ENCODE measurements at places on chromosomes 11 and 22.

DNA sequence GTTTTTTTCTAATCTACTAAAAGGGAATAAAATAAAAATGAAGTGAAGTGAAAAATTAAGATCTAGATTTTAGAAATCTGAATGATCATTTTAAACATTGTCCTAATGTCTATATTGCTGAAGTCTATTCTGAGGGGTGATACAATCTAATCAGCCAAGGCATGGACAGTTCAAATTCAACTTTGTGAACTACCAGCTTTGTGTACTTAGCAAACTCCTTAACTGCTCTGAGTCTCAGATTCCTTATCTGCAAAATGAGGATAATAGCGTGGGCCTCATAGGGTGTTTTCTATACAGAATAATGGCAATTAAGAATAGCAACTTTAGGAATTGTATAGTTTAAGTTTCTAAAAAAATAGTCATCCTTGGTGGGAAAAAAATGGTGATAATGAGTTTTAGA lies 31.4 kb downstream of the FAR1 start:
- DNase-seq: no peak

DNA sequence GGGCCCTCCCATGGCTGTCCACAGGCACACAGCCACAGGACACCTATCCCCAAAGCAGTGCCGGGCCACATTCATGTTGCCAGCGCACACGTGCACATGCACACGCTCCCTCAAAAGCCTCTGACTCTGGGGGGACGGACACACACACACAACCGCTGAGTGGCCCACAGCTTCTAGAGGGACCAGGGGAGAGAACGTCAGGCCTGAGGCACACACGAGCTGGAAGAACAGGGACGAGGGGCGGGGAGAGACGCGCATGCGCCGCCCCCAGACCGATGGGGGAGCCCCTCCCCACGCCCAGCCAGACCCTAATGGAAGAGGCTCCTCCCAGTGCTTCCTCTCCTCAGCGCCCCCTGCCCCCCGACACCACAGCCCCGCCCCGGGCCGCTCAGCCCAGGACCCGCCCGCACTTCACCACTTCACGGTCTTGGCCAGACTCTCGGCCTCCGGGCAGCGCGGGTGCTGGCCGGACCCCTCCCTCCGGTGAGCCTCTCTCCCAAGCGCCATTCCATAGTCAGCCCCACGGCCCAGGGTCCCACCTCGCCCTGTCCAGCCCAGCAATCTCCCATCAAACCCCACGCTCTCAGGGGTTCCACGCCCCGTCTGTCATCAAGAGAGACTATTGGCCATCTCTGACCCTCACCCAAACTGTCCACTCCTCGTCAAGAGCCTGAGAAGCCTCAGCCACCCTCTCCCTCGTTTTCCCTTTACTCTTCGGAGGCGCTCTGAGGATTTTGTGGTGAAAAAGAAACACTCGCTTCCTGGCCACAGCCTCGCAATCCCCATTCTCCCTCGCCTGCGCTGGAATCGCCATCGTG lies 11.7 kb downstream of the NRXN2 start:
- DNase-seq: no peak

GRCh38 chr11:69296890-69297786 lies 3.2 kb downstream of the MYEOV start:
- DNase-seq: peak; percentile 82

- DNase-seq: no peak
These were observed 4.0 kb downstream of the B3GNT6 start for GRCh38 chr11:77038029-77038824.

GRCh38 chr11:79501707-79502106 lies 60.9 kb upstream of the TENM4 start:
- DNase-seq: no peak

DNA sequence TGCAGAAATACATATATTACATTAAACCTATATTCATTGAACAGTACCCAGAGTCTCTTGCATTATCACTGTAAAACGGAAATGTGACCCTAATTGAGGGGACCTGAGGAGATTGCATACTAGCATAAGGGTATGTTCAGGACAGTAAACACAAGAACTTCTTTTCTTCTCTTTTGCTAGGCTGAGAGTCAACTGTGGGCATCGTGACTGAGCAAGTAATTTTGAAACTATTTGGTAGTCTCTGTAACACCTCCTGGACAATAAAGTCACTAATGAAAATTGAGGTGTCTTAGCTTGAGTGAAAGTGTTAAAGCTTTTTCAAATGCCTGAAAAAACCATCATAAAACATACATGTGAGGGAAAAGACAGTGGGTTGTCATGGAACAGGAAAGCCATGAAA lies 90.9 kb downstream of the PDHX start:
- DNase-seq: no peak

DNA sequence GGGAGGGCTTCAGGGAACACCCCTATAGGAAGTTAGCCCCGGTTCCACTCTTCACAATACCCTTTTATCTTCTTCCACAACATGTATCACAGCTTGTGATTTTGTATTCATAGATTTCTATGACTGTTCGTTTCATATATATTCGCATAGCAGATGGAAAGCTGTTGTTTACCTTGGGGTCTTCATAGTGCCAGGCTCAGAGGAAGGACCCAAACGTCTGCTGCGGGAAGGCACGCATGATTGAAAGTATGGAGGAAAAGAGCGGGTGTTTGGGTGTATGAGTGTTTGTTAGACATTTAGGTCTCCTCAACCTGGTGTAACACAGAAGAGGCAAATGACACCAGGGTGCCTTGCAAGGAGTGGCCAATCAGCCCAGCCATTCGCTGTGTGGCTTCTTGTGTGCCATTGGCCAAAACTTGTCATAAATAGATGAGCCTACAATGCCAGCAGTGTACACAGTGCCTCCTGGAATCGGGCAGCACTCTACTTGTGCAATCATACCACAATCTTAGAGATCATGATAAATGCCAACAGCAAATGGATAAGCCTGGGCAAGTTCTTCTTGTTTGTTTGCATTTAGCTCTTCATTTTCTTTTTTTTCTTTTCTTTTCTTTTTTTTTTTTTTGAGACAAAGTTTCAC lies 10.9 kb upstream of the ADA2 start:
- no peak for DNase-seq

- DNase-seq: no peak
These were observed 15.6 kb upstream of the LYVE1 start for GRCh38 chr11:10584071-10584501.

DNA sequence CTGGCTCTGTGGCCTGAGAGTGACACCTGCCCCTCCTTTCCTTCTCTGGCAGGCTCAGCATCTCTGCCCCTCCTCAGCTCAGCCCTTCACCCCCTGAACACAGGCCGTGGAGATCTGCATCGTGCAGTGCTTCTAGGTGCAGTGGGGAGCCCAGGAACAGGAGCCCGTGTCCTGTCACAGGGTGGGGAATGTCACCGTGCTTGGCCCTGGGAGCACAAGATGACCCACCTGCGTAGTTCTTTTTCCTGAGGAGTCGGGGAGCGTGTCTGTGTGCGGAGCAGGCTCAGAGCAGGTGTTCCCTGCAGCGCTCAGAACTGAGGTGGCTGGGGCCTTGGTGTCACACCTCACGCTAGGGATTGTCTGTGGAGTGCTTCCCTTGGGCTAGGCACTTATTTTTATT lies 10.6 kb downstream of the TBC1D22A start:
- DNase-seq: no peak

DNA sequence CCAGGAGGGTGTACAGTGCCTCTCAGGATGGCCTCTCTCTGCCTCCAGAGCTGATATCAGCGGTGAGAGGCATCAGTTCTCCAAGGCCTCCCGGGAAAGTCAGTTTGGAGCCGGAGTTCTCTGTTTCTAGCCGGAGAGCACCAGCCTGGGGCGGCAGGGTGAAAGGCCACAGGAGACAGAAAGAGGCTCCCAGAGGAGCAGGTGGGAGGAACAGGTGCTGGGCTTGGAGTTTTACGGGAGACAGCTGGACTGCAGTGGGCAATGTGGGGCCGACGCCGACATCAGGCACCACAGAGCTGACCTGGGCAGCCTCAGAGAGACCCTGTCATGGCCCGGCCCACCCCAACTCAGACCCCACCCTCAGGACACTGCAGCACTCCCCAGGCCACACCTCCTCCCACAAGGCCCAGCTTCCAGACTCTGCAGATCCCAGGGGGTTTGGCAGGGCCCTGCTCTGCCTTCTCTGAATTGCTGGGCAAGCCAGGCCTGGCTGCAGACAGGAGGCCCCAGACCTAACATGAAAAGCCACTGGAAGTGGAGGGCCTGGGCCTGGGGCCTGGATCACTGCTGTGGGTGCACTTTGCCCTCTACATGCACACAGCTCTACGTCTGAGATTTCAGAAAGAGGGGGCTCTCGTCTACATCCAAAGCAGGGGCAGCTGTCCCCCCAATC lies 885.6 kb downstream of the BRD1 start:
- no peak for DNase-seq

GRCh38 chr22:22609291-22609690 lies 35.1 kb upstream of the GGTLC2 start:
- no peak for DNase-seq

DNA sequence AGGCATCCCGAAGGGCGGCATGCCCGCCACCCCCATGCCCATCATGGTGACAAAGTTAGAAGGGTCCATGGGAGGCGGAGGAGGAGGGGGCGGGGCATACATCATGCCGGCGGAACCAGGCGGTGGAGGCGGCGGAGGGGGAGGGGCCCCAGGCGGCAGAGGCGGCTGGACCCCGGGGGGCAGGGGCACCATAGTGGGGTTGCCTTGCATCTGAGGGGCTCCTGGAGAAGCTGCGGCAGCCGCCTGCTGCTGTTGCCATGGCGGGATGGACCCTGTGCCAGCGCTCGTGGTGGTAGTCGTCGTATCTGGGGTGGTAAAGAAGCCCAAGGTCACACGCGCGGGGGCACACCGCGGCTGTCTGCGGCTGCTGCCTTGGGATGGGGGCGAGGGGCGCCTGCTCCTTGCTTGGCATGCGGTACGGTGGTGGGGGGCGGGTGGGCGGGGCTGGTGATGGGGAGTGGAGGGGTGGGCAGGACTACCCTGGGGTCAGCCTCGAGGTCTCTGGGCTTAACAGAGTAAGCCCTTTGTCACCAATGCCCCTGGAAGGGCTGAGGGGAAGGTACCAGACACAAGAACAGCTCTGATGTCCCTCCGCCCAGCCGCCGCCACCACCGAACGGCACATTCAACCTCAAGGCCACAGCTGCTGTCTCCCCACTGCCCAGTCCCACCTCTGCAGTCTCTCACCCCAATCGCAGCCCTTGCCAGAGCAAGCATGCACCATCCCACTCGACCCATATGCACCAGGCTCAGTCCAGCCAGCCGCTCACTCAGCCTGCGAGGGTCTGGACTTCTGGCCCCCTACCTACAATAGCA lies 6.3 kb upstream of the PYGM start:
- DNase-seq: no peak

GRCh38 chr11:122656073-122656630 lies 630 bp downstream of the UBASH3B start:
- peak; percentile 49 for DNase-seq

DNA sequence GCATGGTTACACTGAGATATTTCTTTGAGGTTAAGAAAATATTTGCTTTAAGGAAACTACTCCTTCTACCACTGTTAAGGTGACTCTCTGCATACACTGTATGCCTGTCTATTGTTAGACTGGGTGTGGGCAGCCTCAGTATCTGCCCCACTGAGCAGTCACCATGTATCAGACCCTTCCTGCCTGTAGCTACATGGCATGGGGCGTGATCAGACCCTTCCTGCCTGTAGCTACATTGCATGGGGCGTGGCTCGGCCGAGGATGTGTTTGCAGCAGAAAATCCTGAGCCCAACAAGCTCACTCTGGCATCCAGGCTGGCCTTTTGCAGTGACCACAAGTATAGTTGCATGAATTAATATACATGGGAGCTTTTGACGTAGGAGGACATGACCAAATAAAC lies 669.4 kb downstream of the OPCML start:
- DNase-seq: no peak

- DNase-seq: no peak
These were observed 7.1 kb downstream of the SLC1A2 start for GRCh38 chr11:35412285-35412684.

DNA sequence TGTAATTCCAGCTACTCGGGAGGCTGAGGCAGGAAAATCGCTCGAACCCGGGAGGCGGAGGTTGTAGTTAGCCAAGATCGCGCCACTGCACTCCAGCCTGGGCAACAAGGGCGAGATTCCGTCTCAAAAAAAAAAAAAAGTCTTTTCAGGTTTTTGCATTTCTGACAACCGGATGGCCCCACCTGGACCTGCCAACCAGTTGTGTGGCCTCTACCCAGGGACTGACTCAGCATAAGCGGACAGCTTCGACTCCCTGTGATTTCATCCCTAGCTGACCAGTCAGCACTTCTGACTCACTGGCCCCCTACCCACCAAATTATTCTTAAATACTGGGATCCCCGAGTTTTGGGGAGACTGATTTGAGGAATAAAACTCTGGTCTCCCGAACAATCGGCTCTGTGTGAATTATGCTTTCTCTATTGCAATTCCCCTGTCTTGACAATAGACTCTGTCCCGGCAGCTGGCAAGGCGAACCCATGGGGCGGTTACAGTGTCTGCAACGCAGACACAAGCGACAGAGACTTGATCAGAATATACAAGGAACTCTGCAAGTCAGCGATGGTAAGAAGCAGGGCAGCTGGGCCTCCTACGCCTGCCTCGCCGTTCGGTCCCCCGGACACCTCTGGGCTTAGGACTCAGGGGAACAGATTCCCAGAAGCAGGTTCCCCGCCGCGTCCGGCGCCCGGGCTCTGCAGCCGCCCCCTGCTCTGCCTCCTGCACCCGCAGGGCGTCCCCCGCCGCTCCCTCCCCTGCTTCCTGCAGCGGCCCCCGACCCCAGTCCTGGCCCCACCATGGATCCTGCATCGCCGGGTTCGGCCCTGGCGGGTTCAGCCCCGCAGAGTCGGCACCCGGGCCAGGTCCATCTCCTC lies 741 bp upstream of the TALDO1 start:
- DNase-seq: no peak

- DNase-seq: no peak
These were observed 2.9 kb downstream of the MMP20 start for GRCh38 chr11:102622258-102622657.

DNA sequence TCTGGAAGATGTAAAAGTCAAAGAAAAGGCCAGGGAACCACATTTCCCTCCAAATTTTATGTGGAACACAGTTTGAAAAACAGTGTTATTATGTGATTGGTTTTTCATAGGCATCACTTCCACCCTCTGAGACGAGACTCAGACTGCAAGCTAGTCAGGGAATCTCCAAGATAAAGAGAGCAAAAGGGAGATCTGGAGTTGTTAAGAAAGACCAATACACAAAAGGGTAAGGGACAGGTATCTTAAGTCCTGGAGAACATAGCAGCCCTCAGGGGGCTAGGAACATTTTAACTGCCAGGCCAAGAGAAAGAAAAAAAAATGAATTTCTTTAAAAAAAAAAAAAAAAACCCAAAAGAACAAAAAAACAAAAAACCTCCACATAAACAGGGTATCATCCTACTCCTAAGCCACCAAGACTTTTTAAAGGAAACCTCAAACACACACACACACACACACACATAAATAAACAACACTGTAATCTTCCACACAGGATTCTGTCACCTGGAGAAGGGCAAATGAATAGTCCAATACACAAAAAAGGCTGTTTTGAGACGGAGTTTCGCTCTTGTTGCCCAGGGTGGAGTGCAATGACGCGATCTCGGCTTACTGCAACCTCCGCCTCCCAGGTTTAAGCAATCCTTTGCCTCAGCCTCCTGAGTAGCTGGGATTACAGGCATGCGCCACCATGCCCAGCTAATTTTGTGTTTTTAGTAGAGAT lies 44.5 kb downstream of the CELF1 start:
- no peak for DNase-seq

GRCh38 chr11:114298710-114299109 lies 2.5 kb downstream of the NNMT start:
- no peak for DNase-seq
